Activated T-cell treated with anti-CD3 and anti-CD28 coated beads, Interleukin-2, amount 50 U/mL, for 4 hours (primary cell): ENCODE measurements at places on chromosomes 1 and 21.
A peak's percentile ranks its signal among the peaks of the same experiment; 100 is the strongest.

- no peak for DNase-seq
These were observed 28.4 kb downstream of the TRIM45 start for GRCh38 chr1:117093091-117093534.

- no peak for DNase-seq
These were observed 328.9 kb downstream of the NUF2 start for GRCh38 chr1:163650624-163651023.

- no peak for DNase-seq
These were observed 4.0 kb downstream of the ENO1 start for GRCh38 chr1:8874230-8875201.

DNA sequence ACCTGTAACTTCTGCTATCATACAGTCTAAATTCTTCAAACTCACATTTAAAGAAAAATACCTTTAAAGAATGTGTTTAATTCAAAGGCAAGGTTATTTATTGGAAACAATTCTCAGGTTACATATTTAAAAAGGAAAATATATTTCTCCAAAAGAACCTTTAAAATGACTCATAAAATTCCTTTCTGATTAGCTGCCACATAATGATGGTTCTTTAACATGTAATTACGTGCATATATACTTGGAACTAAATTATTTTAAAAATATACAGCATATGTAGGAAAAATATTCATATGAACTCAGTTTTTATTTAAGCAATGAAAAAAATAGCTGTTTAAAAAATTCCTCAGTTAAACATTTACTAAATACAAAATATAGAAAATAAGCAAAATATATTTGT, 173.6 kb downstream of the COP1 start:
- no peak for DNase-seq

DNA sequence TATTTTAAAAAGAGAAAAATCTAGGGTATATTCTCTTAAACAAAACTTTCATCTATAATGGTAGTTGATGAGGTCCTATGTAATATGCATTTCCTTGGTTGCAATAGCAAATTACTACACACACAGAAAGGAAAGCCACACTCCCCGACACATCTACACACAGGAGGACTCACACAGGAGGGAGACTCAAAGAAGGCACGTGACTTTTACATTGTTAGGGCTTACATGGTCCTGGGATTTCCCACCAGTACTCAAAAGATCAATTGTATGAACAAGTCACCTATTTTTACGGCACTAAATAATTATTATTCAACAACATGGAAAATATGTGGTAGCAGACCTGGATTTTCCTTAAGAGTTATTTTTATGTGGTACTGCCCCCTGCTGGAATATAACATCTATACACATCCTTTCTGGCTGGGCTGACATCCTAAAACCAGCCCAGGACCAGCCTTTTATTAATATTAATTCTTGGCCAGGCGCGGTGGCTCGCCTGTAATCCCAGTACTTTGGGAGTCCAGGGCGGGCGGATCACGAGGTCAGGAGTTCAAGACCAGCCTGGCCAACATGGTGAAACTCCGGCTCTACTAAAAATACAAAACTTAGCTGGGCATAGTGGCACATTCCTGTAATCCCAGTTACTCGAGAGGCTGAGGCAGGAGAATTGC, 33.9 kb upstream of the LGALS8 start:
- DNase-seq: no peak

DNA sequence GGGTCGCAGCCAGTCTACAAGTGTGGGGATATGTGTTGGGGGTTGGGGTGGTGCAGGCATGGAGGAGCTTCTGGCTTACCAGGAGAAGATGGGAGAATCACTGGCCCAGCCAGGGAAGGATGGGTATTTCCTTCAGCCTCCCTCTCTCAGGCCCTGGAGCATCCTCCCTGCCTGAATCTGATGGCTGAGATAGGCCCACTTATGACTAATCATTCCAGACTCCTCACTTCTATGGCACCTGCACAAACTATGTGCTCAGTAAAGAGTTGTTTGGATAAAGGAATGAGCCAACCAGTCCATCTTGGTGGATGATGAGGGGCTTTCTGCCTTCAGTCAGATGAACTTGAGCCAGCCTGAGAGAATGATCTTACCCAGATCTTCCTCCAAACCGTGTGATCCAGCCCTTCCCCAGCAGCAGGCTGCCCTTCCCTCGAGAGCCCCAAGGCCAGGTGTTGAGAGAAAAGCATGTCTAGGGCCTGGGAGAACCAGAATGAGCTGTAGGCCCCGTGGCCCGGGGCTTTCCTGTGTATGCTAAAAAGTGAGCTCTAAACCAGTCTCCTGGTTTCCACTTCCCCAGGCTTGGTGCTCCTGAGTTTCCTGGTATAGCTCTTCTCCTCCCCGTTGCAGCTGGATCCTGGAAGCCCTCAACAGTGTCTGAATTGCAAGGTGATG, 1.3 kb downstream of the GPA33 start:
- no peak for DNase-seq

DNA sequence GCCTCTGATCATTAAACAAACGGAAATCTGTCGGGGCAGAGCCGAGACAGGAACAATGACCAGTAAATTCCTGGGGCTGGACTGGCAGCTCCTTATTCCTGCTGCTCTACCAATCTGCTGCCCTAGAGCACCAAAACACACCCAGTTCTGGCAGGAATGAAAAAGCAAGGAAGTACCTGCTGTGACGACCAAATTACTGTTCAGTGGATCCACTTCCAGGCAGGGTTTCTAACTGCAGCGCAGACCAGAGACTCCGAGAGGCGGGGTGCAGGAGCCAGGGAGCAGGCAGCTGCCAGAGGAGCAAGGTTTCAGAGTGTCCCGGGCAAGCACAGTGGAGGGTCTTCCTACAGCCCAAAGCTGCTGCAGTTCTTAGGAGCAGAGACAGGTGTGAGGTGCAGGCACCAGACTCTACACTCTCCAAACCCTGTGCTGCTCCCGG, 32.4 kb downstream of the KANK4 start:
- DNase-seq: no peak

DNA sequence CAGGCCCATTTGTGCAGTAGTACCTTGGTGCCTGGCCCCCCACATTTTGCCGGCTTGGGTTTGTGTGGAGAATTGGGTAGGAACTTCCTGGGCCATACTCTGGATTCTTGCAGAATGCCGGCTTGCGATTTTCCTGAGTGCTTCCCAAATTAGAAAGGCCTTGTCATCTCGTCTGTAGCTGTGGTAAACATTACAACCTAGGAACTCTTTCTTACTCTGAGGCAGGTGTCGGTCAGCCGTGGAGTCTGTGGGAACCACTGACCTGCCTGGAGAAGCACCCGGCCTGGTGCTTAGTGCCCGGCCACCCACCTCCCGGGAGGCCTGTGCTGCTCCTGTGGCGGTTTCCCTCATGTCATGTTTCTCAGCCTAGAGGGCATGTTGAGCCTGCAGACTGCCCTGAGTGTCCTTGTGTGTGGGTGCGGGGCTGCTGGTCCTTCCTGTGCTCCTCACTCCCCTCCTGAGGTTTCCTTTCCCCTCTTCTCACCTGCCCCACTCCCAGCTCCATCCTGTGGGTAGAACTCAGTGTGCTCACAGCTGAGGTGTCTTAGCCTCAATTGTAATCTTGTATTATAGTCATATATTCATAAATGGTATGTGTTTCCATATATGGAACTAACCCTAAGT, 64.7 kb downstream of the S100B start:
- DNase-seq: no peak

DNA sequence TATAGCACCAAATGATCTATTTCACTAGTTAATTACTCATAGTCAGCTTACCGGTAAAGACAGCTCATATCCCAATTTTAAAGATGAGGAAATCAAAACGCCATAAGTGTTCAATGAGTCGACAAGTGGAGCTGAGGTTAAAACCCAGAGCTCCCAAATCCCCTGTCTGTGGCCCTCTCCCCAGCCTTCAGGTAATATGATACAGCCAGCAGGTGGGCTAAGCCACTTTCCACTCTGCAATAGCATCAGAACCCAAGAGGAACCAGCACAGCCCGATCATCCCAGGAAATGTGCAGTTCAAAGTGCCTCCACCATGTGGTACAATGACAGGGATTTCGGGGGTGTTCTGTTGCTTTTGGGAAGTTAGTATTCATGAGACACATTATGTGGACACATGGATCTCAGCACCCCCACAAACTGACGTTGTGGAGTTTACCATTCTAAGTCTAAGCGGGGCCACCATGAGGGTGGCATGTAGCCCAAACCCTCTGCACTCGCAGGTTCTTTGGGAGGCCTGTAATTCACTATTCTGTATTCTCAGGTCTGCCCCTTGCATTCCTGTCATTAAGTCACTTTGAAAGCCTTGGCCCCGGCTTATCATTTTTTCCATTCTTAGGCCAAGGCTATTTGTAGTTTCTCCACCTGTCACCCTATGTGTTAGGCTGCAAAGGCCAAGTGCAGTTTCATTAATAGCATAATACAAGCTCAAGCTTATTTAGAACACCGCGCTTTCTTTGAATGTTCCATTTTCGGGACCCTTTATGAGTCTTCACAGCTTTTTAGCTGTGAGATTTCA, 26.3 kb upstream of the ACTN2 start:
- no peak for DNase-seq

DNA sequence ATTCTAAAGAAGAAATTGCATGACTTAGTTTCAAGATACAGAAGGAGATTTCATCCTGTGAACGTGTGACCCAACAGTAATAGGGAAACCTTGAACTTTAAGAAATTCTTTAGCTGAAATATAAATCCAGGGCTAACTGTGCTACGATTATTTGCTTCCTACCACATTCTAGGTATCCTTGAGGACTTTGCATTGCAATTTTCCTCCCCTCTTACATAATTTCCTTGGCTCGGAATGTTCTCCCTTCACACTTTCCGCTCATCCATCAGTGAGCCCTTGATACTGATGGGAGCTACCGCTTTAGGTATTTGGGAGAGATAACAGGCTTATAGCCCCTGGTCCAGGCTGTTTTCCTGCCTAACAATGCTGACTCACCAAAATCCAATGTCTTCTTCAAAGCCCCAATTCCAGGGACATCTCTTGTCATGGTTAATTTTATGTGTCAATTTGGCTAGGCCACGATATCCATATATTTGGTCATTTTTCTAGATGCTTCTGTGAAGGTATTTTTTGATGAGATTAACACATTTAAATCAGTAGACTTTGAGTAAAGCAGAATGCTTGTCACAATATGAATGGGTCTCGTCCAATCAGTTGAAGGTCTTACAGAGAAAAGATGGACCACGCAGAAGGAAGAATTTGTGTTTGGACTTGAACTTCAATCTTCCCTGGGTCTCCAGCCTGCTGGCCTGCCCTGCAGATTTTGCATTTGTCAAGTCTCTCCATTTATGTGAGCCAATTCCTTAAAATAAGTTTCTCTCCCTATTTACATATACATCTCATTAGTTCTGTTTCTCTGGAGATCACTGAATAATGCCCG, 121.2 kb downstream of the PTPN14 start:
- no peak for DNase-seq

DNA sequence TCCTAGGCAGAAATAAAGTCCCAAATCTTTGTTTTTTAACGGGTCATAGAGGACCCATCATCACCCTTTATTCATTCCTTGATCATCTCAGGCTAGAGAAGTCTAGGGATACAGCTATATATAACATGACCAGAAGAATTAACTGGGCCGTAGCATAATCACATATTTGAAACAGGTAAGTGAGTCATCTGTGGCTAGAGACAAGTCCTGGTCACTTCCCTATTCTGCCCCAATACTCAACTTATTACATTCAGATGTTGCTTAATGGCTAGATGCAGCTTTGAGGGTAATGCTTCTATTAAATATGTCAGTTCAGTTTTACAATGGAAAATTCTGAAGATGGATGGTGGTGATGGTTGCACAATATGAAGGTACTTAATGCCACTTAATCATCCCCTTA, 47.0 kb downstream of the EXO1 start:
- no peak for DNase-seq

- no peak for DNase-seq
These were observed 128.0 kb upstream of the C1orf174 start for GRCh38 chr1:4028139-4028501.

DNA sequence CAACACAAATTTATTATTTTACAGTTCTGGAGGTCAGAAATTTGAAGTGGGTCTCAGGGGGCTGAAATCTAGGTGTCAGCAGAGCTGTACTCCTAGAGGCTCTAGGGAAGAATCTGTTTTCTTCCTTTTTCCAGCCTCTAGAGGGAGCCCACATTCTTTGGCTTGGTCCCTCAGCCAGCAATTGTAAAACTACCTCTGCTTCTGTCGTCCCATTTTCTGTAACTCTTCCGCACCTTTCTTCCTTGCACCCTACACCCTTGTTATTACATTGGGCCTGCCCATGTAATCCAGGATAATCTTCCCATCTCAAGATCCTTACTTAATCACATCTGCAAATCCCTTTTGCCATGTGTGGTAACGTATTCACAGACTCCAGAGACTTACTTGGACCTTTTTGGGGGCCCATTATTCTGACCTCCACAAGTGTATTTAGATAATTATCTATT, 24.8 kb upstream of the THEM4 start:
- DNase-seq: peak; percentile 29

DNA sequence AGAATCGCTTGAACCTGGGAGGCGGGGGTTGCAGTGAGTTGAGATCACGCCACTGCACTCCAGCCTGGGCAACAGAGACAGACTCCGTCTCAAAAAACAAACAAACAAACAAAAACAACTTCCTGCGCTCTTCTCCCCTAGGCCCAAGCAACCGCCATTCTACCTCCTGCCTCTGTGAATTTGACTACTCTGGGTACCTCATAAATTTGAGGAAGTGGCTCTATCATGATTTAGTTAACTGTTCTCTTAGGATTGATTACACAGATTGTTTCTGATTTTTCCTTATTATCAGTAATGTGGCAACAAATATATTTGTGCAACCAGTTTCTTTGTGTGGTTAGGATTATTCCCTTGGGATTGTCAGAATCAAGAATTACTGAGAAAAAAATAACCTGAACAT, 29.7 kb downstream of the OPTC start:
- DNase-seq: no peak

DNA sequence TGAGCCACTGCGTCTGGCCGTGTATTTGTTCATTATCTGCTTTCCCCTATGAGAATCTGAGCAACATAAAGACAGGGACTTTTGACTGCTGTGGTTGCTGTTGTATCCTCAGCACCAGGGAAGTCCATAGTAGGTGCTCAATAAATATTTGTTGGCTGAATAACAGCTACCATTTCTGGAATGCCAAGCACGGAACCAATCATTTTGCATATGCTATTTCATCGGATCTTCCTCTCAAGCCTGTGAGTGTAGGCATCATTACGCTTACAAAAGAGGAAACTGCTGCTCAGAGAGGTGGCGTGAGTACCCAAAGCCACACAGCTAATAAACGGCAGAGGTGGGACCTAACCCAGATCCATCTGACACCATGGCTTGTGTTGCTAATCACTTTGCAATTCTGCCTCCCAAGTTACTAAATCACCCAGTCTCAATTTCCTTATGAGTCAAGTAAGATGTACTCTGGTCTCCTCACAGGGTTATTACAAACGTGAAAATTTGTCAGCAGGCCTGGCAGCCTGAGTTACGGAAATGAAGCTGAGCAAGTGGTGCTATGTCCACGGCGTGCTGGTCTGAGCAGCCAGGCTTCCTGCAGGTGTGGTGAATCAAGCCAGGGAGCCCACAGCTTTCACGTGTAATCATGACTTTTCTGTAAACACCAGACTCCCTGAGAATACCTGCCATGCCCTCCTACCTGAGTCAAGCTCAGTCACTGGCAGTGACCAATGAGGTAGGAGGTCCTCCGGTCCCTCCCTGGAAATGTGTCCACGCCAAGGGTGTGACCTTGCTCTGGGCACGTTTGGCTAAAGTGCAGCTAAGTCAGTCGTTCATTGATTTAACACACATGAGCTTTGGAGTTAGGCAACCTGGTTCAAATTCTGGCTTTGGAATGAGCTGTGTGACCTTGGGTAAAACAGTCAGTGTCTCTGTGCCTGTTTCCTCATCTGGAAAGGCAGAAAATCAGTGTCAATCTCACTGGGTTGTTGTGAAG, 4.8 kb upstream of the RHCE start:
- DNase-seq: no peak

GRCh38 chr1:200096774-200097173, 69.3 kb downstream of the NR5A2 start:
- DNase-seq: no peak
